ENCODE measurements at places on chromosomes 7 and 10.

DNA sequence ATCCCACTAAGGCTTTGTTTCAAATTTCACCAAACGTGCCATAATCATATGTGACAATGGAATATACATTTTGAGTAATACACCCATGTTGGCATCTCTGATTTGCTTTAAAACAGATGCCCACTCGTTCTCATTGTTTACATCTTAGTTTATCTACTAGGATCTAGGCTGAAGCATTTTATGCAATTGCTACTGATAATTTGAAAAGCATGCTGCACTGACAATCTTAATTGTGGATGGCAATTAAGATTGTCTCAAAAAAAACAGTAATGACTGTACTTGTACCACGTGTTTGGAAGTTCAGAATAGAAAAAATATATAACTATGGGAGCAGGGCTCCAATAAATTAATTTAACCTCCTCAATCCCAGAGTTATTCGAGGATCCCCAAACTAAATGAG is 136.8 kb downstream of the CRPPA start:
- no peak for DNase-seq

- DNase-seq: peak; percentile 8
These were observed 33.2 kb downstream of the TMEM120A start for GRCh38 chr7:75961218-75961617.

GRCh38 chr10:127467811-127468210 is 81.3 kb upstream of the NPS start:
- DNase-seq: no peak

DNA sequence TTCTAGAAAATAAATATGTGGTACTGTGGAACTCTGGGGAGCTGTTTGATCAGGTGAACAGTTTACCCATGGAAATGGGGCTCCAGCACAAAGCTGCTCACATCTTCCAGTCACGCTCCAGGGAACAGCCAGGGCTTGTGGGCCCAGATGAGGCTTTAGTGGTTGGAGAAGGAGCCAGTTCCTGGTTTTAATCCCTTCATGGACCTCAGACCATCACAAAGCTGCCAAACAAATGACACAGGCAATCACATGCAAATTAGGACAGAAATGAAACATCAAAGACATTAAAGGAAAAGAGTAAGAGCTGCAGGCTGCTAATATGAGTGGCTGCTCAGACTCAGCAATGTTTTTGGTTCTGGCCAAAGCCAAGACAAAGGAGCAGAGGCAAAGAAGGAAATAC is 2.2 kb upstream of the ATP6V0E2 start:
- no peak for DNase-seq

DNA sequence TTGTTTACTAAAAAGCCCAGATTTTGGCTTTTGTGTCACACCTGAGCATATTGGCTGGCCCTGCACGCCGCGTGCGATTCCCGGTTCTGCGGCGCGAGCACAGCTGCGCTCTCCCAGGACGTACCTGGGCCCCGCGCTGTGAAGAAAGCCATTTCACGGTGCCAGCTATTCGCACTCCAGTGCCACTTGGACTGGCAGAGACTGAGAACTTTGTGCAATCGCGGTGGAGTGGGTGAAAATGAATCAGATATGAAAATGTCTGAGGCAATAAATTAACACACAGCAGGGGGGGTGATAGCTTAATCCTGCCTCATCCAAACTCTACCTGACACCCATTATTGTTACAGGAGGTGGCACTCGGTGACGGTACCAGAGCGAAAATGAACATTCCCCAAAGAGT is 330.1 kb upstream of the MGMT start:
- no peak for DNase-seq

GRCh38 chr10:114998993-114999392 is 61.0 kb downstream of the TRUB1 start:
- DNase-seq: no peak

DNA sequence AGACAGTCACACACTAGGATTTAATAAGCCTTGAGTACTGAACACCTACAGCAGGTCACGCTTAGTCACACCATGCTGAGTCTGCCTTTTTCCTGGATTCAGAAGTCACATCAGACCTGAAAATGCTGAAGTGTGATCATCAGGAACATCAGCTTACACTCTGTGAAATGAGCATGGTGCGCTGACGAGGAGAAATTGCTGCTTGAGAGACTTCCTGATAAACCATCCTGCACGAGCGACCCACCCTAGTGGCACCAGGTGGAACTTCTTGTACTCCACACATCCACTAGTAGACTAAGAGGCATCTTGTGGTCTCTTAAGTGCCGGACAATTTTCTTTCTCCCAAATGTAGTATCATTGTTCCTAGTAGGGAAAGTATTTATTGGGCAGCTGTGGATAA is 51.8 kb upstream of the MRLN start:
- no peak for DNase-seq

GRCh38 chr10:22314852-22315251 is 1.3 kb upstream of the COMMD3 start:
- peak; percentile 14 for DNase-seq

- no peak for DNase-seq
These were observed 2.3 kb upstream of the HOXA13 start for GRCh38 chr7:27202018-27202861.

GRCh38 chr7:101465576-101466196 is 103.0 kb downstream of the COL26A1 start:
- DNase-seq: no peak

DNA sequence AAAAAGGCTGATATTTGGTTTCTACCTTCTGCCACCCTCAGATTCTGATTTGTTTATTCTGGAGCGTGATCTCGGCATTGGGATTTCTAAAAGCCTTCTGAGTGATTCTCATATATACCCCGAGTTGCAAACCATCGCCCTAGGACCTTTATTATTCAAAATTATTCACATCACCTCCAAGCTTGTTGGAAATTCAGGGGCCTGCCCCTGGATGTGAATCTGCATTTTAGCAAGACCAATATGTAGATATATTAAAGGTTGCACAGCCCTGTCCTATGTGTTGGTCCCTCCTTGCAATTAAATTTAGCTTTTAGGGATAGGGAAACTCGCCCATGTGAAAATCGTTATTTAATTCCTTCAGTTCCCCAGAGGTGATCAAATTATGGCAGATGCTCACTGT is 9.0 kb upstream of the CHN2 start:
- no peak for DNase-seq

DNA sequence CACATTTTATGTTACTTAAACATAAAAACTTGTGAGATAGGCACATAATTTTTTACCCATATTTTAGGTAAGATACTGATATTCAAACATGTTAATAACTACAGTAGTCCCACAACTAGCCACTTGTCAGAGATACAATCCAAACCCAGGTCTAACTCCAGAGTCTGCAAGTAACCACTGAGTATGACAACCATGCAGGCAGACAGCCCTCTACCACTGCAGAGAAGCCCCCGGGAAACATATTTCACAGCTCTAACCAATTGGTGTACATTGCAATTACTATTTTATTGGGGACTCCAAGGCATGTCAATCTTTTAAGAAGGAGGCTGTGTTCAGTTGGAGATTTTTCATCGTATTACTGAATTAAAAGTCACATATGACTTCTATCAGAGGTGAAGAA is 107.2 kb upstream of the FAM133B start:
- DNase-seq: no peak

GRCh38 chr10:662223-662605 is 27.3 kb downstream of the DIP2C start:
- DNase-seq: peak; percentile 15

- DNase-seq: no peak
These were observed 3.0 kb downstream of the COL1A2 start for GRCh38 chr7:94397722-94398121.

GRCh38 chr7:66642186-66642585 is 13.5 kb downstream of the KCTD7 start:
- no peak for DNase-seq

GRCh38 chr7:149765399-149766121 is 7.8 kb downstream of the ZNF467 start:
- DNase-seq: no peak

DNA sequence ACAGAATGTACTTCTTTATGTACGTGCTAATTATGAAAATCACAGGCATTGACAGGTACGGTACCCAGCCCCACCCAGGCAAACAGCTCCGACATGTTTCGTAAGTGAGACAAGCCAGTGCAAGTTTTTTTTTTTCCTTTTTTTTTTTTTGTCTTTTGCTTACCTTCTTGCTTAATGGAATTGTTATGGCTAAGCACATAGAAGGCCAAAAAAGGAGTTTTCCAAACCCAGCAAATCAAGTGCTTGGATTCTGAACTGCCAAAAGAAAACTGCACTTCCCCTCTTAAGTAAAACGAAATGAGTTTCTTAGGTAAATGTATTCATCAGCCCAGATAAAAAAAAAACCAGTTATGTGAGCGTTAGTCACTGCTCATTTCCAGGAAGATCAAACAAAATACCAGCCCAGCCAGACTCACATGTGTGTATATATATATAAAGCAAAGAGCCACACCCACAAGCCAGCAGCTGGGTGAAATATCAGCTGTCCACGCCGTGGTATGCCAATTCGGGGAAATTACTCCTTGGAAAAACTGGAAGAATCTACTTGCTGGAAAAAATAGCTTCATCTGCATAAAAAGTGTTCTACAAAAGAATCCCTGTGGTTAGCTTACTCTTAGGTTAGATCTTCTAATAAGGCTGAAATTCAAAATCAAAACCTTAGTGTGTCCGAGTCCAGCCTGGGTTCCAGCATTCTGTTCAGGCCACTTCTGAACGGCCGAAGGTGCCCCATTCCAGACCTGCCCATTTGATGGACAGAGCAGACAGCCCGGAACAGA is 8.0 kb downstream of the KLF6 start:
- no peak for DNase-seq

DNA sequence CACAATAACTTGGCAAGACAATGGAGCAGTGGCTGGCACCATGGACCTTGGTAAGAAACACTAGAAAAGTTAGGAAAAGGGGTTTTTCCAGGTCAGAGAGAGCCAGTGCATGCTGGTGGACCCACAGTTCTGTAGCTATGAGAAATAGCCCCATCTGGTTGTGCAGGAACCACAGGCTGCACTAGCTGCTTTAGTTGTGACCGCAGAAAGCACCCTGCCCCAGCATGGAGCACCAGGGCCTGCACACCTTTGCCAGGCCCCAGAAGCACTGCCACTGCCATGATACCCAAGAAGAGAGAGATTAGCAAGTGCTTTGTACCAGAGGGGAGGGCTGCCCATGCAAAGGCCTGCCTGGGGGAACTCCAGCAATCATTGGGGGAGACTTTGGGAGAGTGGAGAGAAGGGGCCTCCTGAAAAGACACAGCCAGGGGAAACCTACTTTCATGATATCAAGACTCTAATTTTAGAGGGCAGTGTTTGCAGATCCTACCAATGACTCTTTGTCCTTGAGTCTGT is 256.1 kb upstream of the C7orf33 start:
- no peak for DNase-seq

DNA sequence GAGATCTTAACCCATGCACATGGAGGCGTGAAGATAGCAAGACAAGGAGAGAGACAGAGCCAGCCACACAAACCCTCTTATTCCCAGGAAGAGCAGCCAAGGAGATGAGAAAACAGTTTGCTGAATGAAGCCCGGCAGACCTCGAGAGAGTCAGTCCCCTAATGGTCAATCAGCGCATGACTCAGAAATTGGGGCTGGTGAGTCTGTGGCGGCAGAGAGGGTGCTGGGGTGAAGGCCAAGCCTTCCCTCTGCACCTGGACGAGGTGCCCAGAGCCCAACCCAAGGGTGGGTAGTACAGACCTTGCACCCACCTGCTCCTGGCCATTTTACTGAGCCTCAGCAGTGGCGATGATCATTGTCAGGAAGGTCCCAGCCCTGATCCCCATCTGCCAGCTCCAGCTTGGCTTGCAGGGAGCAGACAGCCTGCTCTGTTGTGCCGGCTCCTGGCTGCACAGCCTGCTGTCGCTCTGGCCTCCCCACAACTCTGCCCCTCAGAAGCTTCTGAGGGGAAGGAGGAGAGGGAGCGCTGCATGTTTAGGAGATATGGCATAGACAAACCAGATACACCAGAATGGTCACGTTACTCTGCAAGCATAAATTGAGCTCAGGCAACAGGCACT is 256.6 kb downstream of the RPS24 start:
- no peak for DNase-seq

DNA sequence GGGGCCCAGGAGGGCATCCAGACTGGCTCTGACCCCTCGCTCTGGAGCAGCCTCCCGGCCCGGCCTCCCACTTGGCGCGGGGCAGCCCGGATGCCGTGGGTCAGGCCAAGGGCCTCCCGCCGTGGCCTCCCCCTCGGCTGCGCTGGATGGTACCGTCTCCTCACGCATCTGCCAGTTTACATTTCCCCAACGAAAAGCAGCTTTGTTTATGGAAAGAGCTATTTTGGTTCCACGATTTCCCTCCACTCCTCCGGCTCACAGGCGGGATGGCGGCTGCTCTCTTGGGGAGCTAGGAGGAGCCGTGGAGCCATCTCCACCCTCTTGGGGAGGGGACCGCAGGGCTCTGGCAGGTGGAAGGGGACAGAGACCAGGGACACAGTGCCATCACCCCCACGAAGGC is 93.2 kb upstream of the MYL10 start:
- no peak for DNase-seq

GRCh38 chr10:29285624-29286051 is 3.2 kb upstream of the LYZL1 start:
- no peak for DNase-seq

DNA sequence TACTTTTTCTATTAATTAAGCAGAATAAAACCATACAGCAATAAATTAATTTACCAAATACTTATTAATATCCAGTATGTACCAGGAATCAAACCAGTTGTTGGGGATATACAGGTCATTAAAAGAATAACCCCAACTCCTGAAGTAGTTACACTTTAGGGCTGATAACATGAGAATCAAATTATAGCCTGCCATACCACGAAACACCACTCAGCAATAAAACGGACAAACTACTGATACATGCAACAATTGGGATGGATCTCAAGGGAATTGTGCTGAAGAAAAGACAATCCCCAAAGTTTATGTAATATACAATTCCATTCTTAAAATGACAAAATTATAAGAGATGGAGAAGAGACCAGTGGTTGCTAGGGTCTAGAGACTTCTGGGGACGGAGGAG is 22.7 kb downstream of the MCMBP start:
- no peak for DNase-seq

GRCh38 chr7:123562121-123562520 is 4.5 kb upstream of the NDUFA5 start:
- no peak for DNase-seq

DNA sequence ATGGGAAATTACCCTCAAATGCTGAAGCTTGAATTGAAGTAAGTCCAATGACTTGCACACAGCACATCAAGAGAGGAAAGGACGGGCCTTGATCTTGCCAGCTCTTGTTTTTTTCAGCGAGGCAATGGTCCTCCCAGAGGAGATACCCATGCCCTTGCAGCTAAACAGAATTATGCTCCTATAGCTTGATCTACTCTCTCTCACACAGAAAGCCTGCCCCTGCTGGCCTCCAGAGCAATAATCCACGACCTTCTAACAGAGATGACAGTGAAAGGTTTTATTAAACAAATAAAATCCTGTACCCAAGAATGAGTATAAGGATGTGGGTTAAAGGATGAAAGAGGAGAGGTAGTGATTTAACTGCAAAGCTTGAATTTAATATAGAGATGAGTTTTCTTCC is 268.0 kb downstream of the ADRA2A start:
- no peak for DNase-seq

GRCh38 chr10:51301644-51302043 is 227.4 kb downstream of the PRKG1 start:
- no peak for DNase-seq

GRCh38 chr10:79192677-79193003 is 123.9 kb downstream of the ZMIZ1 start:
- peak; percentile 17 for DNase-seq
